Smooth muscle cell of bladder (primary cell): ENCODE measurements at places on chromosomes 7 and 10. TPM values are rescaled to one million over a fixed set of nuclear protein-coding genes. Genes with fewer than 3 reads are reported as not detected.

Gene ORAI2
- 22.8 and 37.3 TPM in 2 replicates for total RNA-seq

Gene PAPOLB
- total RNA-seq, result 0.09 and 0.14 TPM in 2 replicates

Gene SFTPA2
- not detected in 2 replicates for total RNA-seq

Gene NEUROG3
- total RNA-seq, result not detected in 2 replicates

Gene FAM237B
- under 0.01 TPM in 1 of 2 replicates, not detected in the other for total RNA-seq

Gene BHLHA15
- 0.37 TPM in 1 of 2 replicates, not detected in the other for total RNA-seq

Gene NPFFR1
- total RNA-seq, result under 0.01 TPM in 1 of 2 replicates, not detected in the other
